Testis (tissue), 5 donors: ENCODE measurements at places on chromosomes 16 and 17. TPM values are rescaled to one million over a fixed set of nuclear protein-coding genes. Genes with fewer than 3 reads are reported as not detected.

ZNF48 gene
- total RNA-seq = 6.5 TPM

DPEP2 gene
- 3.0 TPM for total RNA-seq

GPR142 gene
- total RNA-seq = 0.55 TPM

KRT33B gene
- total RNA-seq = 0.25 TPM

TK1 gene
- total RNA-seq = 3.9 TPM

BRICD5 gene
- total RNA-seq = 37.8 TPM

ATP2A1 gene
- 17.3 TPM for total RNA-seq

MYH8 gene
- total RNA-seq = 1.2 TPM

CACNG1 gene
- total RNA-seq = not detected

MYO15A gene
- total RNA-seq = 30.2 TPM

IL34 gene
- total RNA-seq = 11.9 TPM

KRTAP4-1 gene
- total RNA-seq = not detected

TBX6 gene
- 1.3 TPM for total RNA-seq

KRT33A gene
- 0.50 TPM for total RNA-seq

TERB1 gene
- total RNA-seq = 12.1 TPM

PDPK1 gene
- total RNA-seq = 75.3 TPM

SCGB1C2 gene
- total RNA-seq = not detected

ZP2 gene
- 0.31 TPM for total RNA-seq

NPIPB8 gene
- total RNA-seq = 11.5 TPM

CLN3 gene
- total RNA-seq = 25.4 TPM

EVI2B gene
- total RNA-seq = 3.4 TPM

TNFRSF17 gene
- total RNA-seq = 4.3 TPM

GAS2L2 gene
- total RNA-seq = 0.71 TPM

STH gene
- not detected for total RNA-seq

PLD6 gene
- 39.9 TPM for total RNA-seq

TCAP gene
- total RNA-seq = 6.0 TPM

CACNG5 gene
- total RNA-seq = 0.55 TPM

PSMB10 gene
- 14.2 TPM for total RNA-seq

G6PC1 gene
- total RNA-seq = 0.06 TPM

FNDC8 gene
- 120 TPM for total RNA-seq

CD300LF gene
- 0.43 TPM for total RNA-seq

SSH2 gene
- total RNA-seq = 37.4 TPM

RNF112 gene
- 2.1 TPM for total RNA-seq

COX6A2 gene
- 1.4 TPM for total RNA-seq

SDF2 gene
- total RNA-seq = 59.7 TPM

PLXDC1 gene
- 14.8 TPM for total RNA-seq

NSRP1 gene
- total RNA-seq = 34.3 TPM

LYRM9 gene
- total RNA-seq = 42.9 TPM

CCDC144A gene
- 97.8 TPM for total RNA-seq

ZNF423 gene
- total RNA-seq = 19.0 TPM

STX1B gene
- 8.7 TPM for total RNA-seq

CBLN1 gene
- 13.7 TPM for total RNA-seq

CTRB1 gene
- not detected for total RNA-seq

KRTAP3-1 gene
- not detected for total RNA-seq

SOCS7 gene
- 74.9 TPM for total RNA-seq

PRSS22 gene
- total RNA-seq = not detected

MYH1 gene
- total RNA-seq = 0.93 TPM

ARHGAP23 gene
- total RNA-seq = 146 TPM

FBXW10B gene
- total RNA-seq = 20.5 TPM

ADORA2B gene
- total RNA-seq = 2.3 TPM

TP53TG3D gene
- 23.1 TPM for total RNA-seq
